NCI-H1436 treated with DMSO at 0.1 percent for 48 hours (cell line): ENCODE measurements at places on chromosomes 6 and 20.

DNA sequence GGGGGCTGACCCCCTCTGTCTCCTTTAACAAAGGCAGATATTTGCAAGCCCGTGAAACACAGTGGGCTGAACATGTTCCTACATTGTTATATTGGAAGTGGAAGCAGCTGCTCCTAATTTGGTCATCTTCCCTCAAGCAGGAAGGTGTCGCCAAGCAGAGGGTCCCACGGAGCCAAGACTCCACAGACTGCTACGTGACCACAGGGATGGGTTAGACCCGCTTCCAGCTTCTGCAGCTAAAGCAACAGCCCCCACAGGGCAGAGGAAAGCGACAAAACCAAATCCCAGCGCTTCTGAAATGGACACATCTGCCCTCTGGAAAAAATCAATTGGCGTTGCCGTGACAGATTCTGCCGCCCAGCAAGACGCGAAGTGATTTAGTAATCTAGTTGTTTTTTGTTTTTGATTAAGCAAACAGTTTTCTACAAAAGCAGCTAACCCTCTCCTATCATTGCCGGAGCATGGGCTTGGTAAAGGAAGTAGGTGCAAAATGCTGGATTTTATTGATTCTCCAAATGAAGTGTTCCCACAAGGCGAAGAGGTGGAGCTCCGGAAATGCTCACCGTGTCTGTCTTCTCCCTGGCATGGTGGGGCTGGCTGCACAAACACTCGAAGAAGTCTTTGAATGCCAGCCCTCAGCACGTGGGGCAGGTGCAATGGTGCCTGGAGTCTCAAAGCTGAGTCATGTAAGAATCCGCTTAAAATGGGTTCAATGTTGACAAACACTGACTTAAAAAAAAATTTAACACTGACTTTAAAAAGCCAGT lies 79.4 kb upstream of the FRMD1 start:
- DNase-seq: no peak

DNA sequence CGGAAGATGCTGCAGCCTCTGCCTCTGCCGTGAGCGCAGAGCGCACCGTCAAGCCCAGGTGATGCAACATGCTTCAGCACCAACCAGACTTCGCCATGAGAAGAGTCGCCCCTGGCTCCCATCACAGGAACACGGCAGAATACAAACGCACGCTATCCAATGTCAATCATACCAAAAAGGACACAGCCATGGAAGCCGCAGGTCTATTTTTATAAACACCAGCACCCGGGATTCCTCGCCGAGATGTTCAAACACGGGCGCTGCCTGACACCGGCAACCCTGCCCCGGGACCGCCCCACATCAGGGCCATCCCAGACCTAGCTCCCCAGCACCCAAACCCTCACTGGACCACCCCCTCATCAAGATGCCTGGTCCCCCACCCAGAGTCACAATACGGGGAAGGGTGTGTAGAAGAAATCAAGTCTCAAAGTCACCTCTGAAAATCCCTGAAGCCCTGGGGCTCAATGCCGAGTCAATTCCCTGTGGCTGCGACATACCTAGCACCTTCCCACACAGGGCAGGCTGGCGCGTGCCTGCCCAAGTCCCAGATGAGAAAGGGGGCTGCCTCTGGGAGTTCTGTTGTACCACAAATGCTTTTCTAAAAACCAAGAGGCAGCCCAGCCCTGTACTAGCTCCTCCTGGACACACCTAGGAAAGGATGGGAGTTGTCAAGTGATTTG lies 17.9 kb downstream of the TAF4 start:
- no peak for DNase-seq

GRCh38 chr6:30793521-30794194 lies 49.3 kb upstream of the IER3 start:
- DNase-seq: no peak

DNA sequence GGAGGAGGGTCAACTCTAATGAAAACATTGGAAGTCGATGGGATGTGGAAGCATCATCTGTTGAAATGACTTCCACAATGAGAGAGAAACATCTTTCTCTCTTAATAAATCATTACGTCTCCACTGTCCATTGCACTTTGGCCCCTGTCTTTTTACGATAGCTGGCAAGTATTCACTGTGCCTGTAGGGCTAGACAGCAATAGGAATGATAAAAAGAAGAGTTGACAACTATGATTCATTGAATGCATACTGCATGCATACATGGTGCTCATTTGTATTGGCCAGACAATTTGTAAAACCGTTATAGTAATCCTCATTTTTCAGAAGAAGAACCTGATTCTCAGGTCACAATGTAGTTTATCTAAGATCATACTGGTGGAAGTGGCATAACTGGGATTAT lies 220.3 kb downstream of the KCNQ5 start:
- DNase-seq: no peak

DNA sequence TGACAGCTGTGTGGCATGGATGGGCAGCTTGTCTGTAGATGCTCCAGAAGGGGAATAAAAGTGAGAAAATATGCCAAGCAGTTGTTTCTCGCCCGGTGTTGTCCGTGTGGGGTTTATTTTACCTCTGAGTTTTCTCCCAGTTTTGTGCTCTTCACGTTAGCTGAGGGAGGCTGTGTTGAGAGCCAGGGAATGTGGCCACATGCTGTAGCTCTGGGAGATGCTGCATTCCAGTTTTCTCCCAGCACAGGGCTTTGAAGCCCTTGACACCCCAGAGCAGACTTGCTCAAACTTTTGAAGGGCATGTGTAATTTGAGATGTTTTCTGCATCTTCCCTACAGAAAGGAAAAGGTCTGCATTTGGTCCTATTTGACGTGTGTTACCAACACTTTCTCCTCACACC lies 67.7 kb downstream of the RREB1 start:
- no peak for DNase-seq

DNA sequence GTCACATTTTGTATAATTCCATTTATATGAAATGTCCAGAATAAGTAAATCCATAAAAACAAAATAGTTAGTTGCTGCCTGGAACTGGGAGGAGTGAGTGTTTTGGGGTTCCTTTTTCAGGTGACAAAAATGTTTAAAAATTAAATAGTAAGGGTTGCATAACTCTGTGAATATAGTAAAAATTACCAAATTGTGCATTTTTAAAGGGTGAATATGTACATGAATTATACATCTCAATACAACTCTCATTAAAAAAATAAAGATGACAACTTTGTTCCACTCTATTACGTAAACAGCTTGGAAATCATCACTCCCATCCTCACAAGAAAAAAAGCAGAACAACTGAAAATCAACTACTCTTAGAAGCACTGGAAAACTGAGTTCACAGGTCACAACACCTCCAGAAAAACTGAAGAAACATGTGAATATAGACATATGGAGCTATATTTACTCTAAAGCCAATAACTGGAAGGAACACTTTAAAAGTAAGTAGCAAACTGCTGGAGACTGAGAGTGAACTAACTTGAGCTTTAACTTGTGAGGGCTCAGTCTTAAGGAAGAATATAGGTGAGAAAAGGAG lies 40.0 kb downstream of the RANBP9 start:
- no peak for DNase-seq

- DNase-seq: no peak
These were observed 271.9 kb upstream of the AGPAT4 start for GRCh38 chr6:161545741-161546140.

DNA sequence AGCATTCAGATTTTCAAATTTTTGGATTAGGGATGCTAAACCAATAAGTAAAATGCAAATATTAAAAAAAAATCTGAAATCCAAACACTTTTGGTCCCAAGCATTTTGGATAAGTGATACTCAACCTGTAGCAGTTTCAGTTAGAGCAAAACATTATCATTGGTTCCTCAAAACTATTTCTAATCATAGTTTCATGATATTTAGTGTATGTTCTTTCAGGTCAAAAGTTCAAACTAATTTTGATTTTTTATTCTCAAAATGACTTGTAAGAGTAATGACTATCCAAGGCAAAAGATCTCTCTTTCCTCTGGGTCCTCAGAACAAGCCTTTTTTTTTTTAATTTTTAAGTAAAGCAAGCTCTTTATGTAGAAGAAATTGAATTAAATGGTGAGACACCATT lies 64.0 kb upstream of the TFB1M start:
- DNase-seq: no peak

DNA sequence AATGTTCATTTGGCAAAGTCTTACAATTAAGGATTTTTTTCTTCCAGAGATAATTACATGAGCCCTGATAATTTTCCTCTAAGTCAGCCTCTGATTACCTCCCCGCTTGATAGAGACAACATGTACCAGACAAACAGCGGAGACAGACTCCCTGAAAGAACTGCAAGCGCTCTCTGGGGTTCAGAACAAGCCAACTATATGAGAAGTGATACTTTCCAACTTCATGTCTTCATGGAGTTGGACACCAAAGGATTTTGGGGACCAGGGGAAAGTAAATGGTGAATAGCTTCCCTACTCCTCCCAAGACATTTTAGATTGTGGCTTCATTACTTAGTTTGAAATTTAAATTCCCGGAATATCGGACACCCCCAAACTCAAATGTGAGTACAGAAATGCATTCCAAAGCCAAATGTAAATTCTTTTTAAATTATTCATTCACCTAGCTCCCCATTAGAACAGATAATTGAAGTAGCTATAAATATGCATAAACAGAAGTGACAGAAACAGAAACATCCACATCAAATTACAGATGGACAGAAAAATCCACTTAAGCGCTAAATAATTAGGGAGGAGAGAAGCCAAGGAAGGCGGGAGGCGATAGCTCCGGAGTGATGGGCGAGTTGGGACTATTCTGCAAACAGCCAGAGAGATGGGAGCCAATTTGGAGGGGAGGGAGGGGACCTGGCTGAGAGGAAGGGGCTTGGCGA lies 129.7 kb upstream of the AKAP12 start:
- no peak for DNase-seq

- DNase-seq: no peak
These were observed 3.9 kb downstream of the PLCG1 start for GRCh38 chr20:41141153-41141815.

GRCh38 chr6:46137387-46137786 lies 7.6 kb downstream of the ENPP4 start:
- no peak for DNase-seq

- no peak for DNase-seq
These were observed 4.5 kb upstream of the PLAGL1 start for GRCh38 chr6:144012534-144012933.

DNA sequence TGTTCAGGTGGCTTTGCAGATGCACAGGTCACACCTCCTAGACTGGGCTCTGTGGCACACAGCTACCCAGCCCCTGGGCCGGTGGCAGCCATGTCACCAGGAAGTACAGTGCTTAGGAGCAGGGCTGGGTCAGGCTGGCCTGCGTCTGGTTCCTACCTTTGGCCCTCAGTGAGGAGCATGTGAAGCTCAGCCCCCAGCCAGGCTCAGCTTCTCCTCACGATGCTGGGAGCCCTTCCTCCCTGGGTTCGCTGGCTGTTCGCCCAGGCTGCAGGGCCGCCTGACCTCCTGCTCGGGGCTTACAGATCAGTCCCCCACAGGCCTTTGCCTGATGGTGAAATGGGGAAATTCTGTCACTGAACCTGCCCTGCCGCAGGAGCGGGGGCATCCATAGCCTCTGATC lies 23.1 kb downstream of the SPATA2 start:
- no peak for DNase-seq

GRCh38 chr20:61970357-61970756 lies 95.3 kb downstream of the TAF4 start:
- DNase-seq: no peak

DNA sequence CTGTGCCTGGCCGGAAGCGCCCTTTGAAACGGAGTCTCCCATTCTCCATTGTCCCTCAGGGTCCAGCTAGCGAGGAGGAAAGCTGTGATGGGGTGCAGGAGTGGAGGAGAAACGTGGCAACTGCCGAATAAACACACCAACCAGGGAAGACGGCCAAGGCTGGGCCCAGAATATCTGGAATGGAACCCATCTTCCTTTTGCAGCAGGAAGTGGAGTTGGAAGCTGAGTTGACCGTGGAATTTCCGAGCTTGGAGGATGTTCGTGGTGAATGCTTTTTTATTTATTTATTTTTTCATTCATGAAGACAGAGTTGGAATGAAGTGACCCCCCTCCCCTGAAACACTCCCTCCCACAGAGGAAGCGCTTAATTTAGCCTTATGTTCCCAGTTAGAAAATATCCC lies 105.6 kb upstream of the RNF24 start:
- no peak for DNase-seq

DNA sequence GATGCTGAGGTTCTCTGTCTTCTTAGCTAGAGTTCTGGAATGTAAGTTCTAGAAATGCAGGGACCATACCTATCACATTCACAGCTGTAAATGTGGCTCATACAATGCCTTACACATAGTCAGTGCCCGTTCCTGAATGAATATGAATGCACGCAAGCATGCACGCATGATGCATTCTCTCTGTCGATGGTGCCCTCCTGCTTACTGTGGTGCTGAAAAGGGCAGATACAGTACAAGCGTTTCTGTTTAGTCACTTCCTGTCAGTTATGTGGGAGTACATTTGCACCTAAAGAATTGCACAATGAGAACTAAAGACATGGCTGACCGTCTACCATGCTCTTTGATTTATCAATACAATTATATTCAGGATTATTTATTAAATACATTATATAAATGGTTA lies 152.2 kb upstream of the SOX4 start:
- DNase-seq: no peak

- DNase-seq: no peak
These were observed 35.5 kb downstream of the DHX35 start for GRCh38 chr20:38997622-38998021.

DNA sequence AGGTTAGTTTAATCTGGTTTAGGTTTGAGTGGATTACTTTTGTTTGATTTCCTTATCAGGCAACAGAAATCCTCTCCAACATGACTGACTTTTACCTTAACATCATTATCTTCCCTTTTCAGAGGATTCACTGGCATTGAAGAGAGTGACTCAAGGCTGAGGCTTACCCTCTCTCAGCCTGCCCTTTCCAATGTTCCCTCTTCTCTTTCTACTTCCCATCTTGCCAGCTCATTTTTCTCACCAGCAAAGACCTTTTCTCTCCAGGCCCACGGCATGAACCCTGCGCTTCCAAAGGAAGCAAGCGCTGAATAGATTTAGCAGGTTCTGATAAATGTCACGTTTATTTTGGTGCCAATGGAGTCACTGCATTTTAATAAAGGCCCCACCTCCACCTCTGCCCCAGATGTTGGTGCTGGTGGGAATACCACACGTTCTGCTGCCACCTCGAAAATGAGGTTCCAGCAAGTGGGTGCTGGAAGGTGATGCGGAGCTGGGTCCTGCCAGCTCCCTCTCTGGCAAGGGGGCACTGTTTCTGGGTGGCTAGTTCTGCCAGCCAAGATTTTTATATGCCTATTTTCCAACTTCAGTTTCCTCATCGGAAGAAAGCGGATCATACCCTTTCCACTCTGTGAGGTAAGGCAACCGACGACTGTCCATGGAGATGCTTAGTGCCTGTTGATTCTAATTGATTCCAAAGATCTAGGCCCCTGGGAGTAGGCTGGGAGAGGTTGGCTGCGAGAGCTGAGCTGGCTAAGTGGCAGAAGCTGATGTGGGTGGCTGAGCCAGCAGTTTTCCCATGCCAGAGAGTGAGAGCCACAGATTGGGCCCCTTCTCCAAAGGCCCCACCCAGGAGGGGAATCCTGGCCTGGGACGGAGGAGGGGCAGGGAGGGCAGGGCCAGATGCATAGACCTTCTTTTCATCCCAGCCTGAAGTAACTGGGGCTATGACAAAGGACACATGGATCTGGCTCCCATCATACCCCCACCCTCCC lies 87.7 kb upstream of the MAFB start:
- DNase-seq: no peak
